ENCODE measurements at places on chromosomes 7 and 10.

DNA sequence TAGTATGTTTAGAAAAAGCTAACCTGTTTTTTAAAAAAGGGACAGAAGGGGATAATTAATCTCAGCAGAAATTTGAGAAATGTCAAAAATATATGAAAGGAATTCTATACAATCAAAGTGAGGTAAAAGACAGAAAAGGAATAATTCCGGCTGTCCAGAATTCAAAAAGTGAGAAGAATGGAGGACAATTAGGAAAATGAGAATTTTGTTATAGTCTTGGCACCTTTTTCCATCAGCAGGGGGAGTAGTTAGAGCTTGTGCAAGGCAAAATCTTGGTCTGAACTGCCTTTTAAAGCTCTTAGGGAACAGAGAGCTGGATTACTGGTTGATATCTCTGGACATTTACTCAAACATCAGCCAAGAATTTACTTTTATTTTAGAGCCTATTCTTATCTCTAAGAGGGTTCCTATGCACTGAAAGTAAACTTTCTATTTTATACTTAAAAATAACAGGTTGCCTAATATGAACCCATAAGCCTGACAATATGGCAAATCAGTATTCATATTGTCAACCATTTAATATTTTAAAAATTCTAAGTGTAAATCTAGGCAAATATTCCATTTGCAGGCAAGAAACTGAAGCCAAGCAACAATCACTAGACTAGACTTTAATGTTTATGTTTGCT, 185.6 kb downstream of the ANK3 start:
- no peak for DNase-seq

- no peak for DNase-seq
These were observed 453 bp downstream of the SFMBT2 start for GRCh38 chr10:7410301-7410861.

DNA sequence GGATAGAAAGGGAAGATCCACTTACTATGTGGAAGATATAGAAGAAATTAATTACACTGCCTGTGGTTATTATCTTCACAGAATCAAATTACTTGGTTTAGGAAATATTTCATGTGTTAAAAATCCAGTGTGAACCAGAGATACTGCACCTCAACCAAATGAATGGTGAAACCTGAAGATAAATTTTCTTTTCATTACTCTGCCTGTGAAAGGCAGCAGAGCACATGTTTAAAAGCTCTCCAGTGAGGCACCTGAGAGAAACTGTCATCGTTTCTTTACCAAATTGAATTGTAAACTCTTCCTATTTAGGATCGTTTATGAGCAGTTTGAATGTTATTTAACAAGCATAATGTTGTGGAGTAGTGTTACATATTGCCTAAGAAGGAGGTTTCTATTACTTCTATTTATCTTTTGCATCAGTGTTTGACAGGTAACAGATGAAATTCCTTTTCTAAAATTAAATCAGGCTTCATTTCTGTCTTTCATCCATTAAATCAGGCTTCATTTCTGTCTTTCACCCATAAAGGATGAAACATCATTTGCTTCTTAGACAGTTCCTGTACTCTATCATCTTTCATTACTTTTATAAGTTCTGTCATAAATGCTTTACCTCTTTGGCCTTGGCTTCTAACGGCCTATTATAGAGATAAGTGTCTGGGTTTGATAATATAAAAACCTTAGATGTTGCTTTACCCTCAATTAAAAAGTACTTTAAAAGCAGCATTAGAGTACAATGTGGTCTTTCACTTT, 266.6 kb downstream of the NXPH1 start:
- no peak for DNase-seq

DNA sequence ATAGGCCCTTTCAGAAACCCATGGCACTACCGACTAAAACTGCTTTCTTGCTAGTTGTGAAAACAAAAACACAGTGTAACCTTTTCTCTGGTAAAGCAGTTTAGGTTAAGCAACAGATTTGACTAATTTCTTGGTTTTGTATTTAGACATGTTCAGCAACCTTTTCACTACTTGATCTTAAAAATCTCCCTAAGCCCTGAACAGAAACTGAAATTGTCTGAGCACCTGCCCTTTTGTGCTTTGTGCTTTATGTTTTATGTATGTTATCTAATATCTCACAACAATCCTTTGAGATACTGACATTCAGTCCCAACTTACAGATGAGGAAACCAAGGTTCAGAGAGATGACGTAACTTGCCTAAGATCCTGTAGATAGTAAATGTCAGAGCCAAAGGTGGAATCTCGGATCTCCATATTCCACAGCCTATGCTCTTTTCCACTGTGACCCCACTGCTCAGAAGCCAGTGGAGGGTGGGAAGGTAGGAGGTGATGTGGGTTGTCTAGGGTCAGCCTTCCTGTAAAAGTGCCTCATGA, 146.6 kb downstream of the LCOR start:
- DNase-seq: no peak

- no peak for DNase-seq
These were observed 117.5 kb upstream of the ANLN start for GRCh38 chr7:36272211-36272566.

DNA sequence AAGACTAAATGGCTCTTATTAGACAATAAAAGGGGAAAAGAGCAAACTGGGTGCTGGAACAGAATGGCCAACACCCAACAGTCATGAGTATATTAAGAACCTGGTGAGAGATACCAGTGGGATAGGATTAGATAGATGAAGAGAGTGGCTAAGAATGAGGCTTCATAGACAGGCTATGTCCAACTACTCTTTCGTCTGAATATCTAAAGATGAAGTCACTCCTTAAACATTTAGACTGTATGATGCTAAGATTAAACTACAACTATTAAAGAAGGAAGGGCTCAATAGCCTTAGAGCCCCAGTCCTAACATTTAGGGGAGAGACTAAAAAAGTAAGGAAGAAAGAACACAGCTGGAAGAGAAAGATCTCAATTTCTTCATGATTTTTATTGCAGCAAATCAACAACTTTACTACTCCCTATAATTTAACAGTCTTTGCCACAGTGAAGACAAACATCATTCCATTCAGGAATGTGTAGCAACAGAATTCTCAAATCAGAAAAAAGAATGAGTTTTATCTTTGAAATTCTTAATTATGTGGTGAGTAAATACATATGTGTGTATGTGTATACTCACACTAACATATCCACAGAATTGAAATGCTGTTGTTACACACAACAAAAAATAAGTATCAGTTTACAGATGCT, 45.6 kb downstream of the CACNA2D1 start:
- DNase-seq: no peak

- DNase-seq: no peak
These were observed 3.4 kb downstream of the CDK1 start for GRCh38 chr10:60781661-60782060.

DNA sequence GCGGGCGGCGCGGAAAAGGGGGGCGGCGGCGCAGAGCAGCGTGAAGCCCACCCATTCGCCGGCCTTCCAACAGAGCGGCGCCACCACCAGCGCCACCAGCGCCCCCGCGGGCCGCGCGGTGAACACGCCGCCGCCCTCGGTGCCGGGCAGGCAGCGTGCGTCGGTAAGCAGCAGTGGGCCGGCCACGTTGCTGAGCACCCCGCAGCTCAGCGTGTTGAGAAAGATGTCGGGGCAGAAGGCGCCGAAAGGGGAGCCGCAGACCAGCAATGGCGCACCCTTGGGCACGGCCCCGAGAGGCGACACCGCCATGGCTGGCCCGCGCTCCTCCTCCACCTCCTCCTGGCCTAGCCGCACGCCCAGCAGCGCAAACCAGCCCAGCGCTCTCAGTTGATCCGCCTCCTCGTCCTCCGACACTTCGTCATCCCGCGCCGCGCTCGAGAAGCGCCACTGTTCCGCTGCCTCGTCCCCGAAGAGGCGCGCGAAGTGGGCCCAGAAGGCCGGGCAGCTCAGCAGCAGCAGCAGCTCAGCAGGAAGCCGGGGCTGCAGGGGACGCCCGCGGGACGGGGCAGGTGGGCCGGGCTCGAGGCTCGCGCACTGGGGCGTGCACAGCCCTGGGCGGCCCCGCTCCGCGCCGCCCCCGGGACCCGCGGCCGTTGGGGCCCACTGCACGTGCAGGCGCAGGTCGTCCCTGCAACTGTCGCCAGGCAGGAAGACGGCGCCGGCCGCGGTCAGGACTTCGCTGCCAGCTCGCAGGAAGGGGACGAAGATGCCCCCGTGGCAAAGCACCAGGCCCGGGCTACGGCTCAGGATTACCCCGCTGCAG, 623 bp downstream of the TYSND1 start:
- no peak for DNase-seq

DNA sequence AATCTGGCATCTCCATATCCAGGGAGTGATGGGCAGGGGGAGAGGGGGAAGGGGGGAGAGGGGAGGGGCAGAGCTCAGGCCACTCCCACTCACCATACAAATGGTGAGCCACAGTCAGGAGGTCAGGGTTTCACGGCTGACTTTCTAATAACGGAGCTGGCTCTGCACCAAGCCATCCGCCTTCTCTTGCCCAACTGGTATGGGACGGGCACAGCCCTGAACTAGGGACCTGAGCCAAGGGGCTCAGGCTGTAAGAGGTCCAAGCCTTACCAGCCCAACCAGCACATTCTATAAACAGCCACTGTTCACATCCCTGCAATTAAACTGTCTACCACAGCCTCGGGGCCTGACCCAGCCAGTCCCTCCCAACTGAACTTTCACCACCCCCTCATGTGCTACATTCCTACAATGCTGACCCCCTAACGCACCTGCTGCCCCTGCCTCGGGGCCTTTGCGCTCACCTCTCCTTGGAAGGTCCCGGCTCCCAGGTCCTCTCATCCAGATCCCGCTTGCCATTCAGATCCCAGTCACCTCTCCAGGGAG, 32.5 kb downstream of the RGS10 start:
- DNase-seq: no peak

DNA sequence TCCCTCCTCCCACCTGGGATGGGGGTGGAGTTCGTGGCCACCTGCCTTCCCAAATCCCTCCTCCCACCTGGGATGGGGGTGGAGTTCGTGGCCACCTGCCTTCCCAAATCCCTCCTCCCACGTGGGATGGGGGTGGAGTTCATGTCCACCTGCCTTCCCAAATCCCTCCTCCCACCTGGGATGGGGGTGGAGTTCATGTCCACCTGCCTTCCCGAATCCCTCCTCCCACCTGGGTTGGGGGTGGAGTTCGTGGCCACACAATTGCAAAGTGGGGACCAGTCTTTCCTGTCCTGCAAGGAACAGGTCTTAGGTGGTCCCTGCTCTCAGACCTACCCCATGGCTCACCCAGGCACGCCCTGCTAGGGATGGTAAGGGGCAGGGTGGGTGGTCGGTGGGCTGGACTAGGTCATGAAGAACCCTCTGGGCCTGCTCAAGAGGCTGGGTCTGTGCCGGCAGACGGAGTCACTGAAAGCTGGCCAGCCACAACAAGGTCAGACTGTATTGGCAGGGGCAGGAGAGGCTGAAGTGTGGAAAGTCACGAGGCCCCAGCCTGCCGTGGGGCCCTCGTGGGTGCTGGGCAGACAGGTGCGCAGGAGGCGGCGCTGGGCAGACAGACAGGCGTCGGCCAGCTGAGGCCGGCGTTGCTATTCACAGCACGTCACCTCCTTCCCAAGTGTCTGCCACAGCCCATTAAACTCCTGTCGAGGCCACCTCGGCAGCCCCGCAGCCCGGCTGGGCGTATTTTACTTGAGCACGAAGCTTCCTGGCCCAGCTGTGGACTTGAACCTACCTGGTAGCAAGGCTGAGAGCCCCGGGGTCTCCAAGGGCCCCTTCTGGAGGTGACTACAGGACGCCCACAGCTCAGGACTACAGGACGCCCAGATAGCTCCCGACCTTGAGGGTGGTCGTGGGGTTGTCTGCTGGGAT, 4.1 kb downstream of the KNDC1 start:
- peak; percentile 58 for DNase-seq

DNA sequence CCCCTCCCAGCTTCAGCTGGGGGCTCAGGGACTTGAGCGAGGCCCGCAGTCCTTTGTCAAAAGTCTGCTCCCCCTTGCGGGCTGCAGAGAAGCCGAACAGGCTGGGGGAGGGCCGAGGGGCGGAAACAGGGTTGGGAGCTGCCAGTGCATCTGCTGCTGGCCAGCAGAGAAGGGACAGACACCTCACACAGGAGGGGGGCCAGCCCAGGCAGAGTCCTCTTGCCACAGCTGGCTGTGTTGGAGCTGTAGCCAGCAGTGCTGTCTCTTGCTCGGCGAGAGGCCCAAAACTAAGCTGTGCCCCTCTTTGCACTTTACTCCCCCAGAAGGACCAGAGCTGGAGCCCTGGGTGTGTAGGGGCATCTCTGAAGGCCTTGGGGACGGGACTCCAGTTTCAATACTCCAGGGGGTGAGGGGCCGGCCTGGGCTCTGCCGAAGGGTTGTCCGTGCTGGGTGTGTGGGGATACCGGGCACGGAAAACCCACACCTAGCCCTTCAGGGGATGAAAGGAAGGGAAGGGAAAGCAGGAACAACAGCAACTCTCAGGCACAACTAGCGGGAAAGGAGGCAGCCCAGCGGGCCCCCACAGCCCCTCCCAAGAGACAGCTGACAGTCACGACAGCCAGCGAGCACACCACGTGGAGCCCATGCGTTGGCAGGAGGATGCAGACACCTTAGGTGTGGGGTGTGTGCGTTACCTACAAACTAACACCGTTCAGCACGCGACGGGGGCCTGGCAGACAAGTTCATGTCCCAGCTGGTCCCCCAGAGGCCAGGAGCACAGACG, 17.8 kb downstream of the YKT6 start:
- no peak for DNase-seq

- DNase-seq: no peak
These were observed 14.2 kb upstream of the TMEM254 start for GRCh38 chr10:80064120-80064886.

- DNase-seq: no peak
These were observed 42.6 kb upstream of the INSIG1 start for GRCh38 chr7:155255071-155255470.

- peak; percentile 57 for DNase-seq
These were observed 13.7 kb downstream of the RPS24 start for GRCh38 chr10:78047314-78047891.

- no peak for DNase-seq
These were observed 825 bp downstream of the ADRB1 start for GRCh38 chr10:114044247-114045135.

DNA sequence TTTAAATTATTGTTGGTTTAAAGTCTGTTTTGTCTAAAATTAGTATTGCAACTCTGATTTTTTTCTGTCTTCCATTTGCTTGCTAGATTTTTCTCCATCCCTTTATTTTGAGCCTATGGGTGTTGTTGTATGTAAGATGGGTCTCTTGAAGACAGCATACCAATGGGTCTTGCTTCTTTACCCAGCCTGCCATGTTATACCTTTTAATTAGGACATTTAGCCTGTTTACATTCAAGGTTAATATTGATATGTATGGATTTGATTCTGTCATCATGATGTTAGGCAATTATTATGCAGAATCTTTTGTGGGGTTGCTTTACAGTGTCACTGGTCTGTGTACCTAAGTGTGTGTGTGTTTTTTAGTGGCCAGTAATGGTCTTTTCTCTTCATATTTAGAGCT, 281.4 kb upstream of the CSTF2T start:
- no peak for DNase-seq

DNA sequence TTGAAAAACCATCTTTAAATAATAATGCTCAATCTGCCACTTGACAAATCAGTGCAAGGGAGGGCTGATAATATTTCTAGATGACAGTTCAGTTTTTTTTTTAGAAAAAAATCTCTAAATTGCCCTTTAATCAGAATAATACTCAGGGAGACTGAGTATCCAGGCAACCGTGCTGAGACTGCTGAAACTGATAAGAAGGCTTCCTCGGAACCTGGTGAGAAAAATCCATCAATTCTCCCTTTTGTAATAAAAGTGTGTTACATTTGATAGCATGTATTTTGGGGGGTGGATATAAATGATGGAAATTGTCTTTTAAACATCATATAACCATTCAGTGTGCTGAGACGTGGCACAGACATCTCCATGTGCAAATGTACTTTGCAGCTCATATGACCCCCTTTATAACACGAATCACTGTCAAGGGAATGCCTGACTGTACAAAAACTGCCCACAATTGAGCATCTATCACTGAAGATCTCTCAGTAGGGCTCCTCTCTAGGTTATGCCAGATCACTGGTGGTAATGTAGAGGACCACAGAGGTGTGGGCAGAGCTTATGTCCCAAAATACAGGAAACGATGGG, 491.1 kb upstream of the ADARB2 start:
- DNase-seq: no peak

All from DMS79 (cell line).